ENCODE measurements at places on chromosomes 11 and 22.

GRCh38 chr22:27588268-27588667 is 213.3 kb downstream of the MN1 start:
- DNase-seq = no peak

DNA sequence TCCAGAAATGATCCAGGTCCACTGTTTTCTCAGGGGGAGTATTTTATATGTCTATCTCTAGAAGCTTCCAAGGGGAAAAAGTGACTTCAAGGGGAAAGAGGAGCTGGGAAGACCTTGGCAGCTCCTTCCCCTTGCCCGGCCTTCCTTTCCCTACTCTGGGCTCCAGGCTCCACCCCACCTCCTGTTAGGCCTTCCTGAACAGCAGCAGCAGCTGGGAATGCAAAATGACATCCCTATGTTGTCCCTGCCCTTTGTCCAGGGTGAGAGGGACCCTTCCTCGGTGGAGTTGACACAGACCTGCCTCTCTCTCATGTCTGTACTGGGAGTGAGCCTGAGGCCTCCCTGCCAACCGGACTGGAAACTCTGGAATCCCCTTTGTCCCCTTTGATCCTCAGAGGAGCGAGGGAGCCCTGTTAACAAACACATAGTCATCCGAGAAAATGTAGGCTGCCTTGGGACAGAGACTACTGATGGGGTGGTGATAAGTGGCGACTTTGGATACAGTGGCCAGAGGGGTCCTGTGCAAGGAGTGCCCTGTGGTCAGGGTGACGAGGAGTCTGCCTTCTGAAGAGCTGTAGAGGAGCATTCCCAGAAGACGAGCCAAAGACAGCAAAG is 9.0 kb upstream of the MALAT1 start:
- DNase-seq = no peak

DNA sequence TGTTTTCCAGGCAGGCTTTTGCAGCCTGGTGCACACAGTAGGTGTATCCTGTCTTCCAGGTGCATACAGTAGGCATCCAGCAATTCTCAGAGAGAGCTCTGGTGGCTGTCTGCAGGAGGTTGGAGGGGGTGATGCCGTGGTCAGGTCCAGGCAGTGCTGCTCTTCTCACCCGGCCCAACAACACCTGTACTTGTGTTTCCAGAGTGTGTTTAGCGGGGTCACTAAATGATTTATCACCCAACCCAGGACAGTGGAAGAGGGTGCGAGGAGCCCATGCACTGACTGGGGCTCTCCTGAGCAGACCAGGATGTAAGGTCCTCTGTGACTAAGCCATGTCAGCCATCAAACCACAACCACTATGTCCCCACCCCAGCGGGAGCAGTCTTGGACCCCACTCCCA is 18.6 kb upstream of the FGF3 start:
- no peak for DNase-seq

GRCh38 chr22:38300946-38301345 is 16.3 kb downstream of the CSNK1E start:
- DNase-seq = no peak

- DNase-seq = peak; percentile 94
Observed at GRCh38 chr11:72238040-72238450, 5.9 kb downstream of the PHOX2A start.

DNA sequence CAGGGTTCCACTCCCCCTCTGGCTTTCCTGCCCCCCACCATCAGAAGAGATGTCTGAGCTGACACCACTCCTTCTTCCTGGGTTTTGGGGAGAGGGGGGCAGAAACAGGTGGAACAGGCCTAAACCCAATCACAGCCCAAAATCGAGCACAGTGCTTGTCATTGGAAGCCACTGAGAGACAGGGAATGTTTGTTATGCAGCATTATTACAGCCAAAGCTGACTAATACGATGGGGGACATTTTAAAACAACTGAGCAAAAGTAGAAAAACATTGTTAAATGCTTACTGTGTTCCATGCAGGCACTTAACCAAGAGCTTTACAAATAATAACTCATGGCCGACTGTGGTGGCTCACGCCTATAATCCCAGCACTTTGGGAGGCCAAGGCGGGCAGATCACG is 32.5 kb upstream of the RTL6 start:
- no peak for DNase-seq

- DNase-seq = no peak
Observed at GRCh38 chr11:134862105-134862502, 450.1 kb upstream of the B3GAT1 start.

DNA sequence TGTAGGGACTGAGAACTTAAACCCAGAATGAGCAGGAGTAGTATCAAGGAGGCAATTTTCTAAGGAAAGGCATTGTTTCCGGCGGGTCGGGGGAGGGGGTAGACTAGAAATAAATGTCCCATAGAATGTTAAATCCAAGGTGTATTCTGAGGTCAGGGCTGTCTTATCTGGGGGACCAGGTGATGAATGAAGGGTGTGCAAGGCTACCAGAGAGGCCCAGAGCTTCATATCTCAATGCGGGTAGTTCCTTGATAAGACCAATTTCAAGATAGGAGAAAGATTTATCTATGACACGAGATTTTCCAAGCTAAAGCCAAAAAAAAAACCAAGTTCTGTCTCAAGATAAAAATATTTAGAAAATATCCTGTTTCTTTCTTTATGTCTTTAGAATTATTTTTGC is 8.3 kb upstream of the RCE1 start:
- DNase-seq = no peak

DNA sequence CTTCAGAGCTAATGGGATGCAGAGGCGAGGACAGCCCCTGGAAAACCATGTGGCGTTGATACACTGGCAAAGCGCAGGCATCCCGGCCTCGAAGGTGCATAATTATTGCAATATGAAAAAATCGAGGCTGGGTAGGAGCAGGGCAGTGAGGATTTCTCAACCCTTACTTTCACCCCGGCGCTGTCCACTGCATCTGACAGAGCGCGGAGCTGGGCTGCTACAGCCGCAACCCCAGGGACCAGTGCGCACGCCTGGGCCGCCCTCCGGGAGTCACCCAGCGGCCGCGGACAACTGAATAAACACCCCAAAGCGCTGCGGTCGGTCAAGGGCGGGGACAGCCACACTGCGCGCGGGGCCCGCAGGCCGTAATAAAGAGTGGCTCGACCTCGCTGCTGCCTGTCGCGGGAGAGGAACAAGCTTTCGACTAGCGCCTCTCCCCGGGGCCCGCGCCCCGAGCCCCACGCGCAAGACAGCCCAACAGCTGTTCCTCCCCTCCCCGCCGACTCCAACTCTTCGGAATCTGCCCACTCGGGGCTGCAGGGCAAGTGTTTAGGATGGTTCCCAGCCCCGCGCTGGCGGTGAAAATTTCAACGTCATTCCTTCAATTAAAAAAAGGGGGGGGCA is 3.6 kb upstream of the WT1 start:
- DNase-seq = no peak

DNA sequence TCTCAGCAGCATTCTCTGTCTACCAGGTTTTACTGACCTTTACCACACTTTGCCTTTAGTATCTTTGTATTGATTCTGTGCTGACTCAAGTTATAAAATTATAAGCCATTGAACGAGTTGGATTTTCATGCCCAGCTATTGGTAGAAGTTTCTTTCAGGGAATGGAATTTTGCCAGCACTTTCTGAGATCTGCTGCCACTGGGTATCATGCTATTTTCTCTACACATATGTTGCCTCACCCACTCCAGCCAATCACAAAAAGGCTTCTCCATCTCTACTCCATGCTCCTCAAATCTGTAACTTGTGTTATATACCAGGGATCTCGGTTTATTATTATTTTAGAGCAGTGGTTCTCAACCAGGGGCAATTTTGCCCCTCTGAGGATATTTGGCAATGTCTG is 25.2 kb downstream of the C11orf96 start:
- DNase-seq = no peak

DNA sequence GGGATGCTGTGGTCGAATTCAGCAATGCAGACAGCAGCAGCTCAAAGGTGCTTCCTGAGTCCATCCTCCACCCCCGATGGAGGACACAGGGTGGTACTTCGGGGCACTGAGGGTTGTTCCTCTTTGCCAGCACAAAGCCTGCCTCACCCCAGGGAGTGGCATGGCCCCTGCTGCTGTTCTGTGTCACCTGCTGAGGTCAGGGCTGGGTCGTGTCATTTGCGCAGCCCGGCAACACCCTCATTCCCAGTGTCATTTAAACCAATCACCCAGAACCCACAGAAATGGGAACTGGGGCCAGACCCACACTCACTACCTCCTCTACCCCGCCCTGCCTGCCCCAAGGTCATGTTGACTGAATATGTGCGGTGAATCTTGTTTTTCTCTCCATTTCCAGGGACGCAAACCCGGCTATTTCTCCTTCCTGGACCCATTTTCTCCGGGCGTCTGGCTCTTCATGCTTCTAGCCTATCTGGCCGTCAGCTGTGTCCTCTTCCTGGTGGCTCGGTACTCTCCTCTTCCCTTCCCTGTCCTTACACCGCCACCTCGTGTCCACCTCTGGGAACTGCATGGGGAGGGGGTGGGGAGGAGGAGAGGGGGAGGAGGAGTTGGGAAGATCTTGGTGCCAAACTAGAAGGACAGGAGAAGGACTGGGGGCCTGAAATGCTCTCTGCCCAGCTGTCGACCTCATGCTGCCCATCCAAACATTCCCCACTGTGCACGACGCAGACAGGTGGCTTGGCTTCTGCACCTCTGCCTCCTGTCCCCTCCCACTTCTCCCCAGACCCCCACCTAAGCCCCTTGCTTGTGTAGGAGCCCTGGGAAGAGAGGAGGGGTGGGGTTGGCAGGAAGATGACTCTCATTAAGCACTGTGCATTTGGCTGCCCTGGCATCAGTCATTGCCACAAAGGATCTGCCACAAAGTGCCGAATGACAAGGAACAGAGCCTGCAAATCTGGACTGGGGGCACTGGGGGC is 71.2 kb upstream of the TBCEL start:
- DNase-seq = peak; percentile 94

- DNase-seq = no peak
Observed at GRCh38 chr11:46808799-46809431, 37.2 kb downstream of the CKAP5 start.

GRCh38 chr11:32905028-32905667 is 12.5 kb downstream of the QSER1 start:
- DNase-seq = no peak

DNA sequence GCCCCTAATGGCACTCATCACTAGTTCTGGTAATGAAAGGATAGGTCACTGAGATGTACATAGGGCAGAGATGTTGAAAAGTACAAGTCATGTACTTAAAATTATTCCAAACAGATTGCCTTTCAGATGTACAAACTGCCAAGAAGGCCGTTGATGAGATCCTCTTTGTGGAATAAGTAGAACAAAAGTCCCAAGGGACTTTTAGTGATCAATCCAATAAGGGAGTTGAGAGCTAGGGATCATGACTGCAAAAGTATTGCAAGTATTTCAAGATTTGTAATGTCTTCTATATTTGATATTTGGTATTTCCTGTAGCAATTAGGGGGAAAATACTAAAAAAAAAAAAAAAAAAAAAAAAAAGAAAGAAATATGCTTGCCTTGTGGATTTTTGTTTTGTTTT is 82.2 kb downstream of the ATG16L2 start:
- DNase-seq = no peak

DNA sequence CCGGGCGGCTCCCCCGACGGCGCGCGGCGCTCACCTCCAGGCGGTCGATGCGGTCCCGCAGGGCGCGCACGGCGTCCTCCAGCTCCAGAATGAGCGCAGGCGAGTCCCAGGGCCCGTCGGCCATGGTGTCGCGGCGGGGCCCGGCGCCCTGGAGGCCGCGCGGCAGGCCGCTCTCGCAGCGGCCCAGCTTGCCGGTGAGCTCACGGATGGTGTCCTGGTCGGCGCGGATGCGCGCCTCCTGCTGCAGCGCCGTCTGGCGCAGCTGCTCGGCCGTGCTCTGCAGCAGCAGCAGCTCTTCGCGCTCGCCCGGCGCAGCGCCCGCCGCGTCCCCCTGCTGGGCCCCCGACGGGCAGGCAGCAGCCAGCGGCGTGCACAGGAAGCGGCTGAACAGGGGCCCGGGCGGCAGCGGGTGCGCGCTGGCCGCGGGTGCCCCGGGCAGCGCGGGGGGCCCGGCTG is 599 bp downstream of the NPTXR start:
- DNase-seq = peak; percentile 60

- DNase-seq = no peak
Observed at GRCh38 chr22:47806894-47807293, 1044.4 kb downstream of the TBC1D22A start.

- no peak for DNase-seq
Observed at GRCh38 chr11:35003658-35004057, 87.2 kb downstream of the PDHX start.

DNA sequence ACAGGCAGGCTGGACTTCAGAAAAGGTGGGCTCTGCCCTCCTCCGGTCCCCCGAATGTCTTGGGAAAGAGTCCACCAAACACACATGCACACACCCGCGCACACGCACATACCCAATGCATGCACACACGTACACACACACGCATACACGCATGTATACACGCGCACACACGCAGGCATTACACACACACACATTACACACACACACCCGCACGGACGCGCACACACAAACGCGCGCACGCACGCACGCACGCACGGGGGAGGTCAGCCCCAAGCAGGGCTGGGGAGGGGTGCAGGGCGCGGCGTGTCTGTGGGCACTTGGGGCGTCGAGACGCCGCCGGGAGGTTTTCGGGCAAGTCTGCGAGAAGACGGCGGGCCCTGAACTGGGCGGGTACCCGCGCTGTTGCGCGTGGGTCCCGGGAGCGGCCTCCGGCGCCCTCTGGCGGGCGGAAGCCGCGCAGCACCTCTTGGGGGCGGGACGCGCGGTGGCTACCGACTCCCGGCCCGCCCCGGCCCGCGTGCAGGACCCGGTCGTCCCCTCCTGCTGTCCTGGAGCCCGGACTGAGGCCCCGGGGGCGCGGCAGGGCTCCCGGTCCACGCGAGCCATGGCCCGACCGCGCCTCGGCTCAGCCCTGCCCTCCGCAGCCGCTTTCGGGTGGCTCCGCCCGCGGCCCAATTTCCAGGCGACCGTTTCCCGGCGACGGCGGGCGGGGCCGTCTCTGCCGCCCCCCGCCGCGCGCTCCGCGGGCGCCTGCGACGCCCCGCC is 3.6 kb downstream of the SEPTIN5 start:
- DNase-seq = peak; percentile 70

GRCh38 chr11:122671400-122671891 is 15.9 kb downstream of the UBASH3B start:
- no peak for DNase-seq

GRCh38 chr22:45587638-45588505 is 83.8 kb upstream of the ATXN10 start:
- DNase-seq = no peak

DNA sequence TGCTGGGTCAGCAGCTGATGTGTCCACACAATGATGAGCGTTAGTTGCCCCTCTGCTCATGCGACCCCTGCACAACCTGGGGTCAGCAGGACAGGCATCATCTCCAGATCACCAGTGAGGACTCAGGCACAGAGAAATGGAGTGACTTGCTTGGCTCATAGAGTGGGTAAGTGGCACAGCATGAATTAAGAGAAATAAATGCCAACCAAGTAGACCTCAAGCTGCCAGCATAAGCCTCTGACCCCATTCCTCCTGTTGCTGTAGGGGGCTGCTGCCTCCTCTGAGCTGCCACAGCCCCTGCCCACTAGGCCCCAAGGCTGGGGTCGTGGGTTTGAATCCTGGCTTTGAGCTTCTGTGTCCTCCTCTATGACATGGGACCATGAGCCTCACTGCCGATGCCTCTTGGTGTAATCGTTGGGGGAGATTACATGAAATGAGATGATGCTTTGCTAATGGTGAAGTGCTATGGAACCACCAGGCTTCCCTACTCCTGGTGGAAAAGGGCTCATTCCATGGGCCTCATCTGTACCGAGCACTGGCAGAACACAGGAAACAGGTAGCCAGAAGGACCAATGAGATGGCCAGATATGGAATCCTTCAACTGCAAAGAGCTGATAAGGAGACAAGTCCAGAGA is 33.6 kb downstream of the LRRC32 start:
- DNase-seq = no peak

Data from WTC11 (cell line).